ENCODE measurements at places on chromosomes 7 and 10. TPM values are rescaled to one million over a fixed set of nuclear protein-coding genes. Genes with fewer than 3 reads are reported as not detected.

GRCh38 chr7:117716707-117717299, 156.4 kb downstream of the CTTNBP2 start:
- H3K27me3 ChIP-seq = no peaks in the 10 kb centered on the region
- H3K4me3 ChIP-seq = no peak overlapping the region
- no peak for DNase-seq
- H3K4me1 ChIP-seq = no peaks in the 10 kb centered on the region
- no peaks in the 10 kb centered on the region for H3K36me3 ChIP-seq

DNA sequence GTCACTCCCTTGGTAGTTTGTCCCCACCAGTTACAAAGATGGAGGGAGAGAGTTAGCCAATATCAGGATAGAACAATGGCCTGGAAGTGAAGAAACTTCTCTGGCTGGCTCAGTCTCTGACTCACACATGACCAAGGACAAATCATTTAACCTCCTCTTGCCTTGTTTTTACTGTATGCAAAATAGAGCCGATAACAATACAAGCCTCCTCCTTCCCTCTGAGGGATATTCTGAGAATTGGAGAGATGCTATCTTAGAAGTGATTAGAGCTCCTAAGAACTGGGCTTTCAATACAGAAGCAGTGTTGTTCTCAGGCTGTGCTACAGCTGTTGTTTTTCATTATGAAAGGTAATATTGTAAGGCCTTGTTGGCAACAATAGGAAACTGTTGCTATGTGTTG, 87.7 kb upstream of the EGR2 start:
- no peak for DNase-seq
- no peaks in the 10 kb centered on the region for H3K4me1 ChIP-seq
- H3K27ac ChIP-seq = no peak overlapping the region
- H3K36me3 ChIP-seq = no peaks in the 10 kb centered on the region

DNA sequence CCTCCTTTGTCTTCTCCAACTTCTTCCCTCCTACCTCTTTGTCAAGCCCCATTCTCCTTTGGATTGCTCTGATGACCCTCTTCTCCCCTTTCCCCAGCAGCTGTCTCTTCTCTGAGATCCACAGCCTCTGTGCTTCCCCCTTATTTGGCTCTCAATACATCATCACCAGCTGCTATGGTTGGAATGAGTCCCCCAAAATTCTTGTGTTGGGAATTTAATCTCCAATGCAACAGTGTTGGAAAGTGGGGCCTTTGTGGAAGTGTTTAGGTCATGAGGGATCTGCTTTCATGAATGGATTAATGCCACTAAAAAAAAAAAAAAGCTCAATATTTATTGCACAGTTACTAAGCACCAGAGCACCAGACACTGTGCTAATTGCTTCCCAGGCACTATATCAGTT, 39.2 kb upstream of the FRMD4A start:
- no peak overlapping the region for H3K4me3 ChIP-seq
- no peak overlapping the region for H3K27ac ChIP-seq
- no peaks in the 10 kb centered on the region for H3K4me1 ChIP-seq
- H3K27me3 ChIP-seq = peaks cover 7% of the 10 kb centered on the region
- H3K36me3 ChIP-seq = no peaks in the 10 kb centered on the region

DNA sequence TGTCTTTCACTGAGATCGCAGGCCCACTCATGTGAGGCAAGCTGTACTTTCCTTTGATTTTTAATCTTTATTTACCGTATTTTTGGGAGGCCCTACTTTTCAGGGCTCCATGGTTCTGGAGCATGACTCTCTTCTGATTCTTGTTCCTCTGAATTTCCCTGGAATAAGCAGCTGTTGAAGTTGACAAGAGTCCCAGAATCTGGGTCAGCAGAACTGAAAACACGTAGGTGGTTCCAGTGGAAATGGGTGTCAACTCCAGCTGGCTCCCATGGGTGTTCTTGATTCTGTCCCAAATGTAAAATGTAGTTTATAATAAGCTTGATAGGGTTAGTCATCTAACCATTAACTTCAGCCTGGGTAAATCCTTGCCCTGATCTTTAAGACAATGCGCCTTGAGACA, 409.4 kb downstream of the GATA3 start:
- no peak overlapping the region for H3K4me3 ChIP-seq
- no peaks in the 10 kb centered on the region for H3K27me3 ChIP-seq
- no peaks in the 10 kb centered on the region for H3K4me1 ChIP-seq
- H3K36me3 ChIP-seq = no peaks in the 10 kb centered on the region
- DNase-seq = no peak
- H3K27ac ChIP-seq = no peak overlapping the region

DNA sequence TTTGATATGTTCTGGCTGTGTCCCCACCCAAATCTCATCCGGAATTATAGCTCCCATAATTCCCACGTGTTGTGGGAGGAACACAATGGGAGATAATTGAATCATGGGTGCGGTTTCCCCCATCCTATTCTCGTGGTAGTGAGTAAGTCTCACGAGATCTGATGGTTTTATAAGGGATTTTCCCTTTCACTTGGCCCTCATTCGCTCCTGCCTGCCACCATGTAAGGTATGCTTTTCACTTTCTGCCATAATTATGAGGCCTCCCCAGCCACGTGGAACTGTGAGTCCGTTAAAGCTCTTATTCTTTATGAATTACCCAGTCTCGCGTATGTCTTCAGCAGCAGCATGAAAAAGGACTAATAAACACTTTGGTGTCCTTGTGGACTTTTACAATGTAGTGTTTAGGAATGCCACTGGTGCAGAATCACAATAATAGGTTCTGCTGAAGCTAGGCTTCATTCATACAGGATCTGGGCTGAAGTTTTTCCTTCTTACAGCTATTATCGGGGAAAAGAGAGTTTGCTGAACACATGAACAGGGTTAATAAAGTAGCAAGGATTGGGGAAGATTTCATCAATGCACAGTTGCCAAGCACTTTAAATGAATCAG, 74.3 kb downstream of the CPED1 start:
- H3K27me3 ChIP-seq = no peaks in the 10 kb centered on the region
- no peak for DNase-seq
- H3K27ac ChIP-seq = no peak overlapping the region
- H3K4me1 ChIP-seq = no peaks in the 10 kb centered on the region
- no peak overlapping the region for H3K4me3 ChIP-seq
- H3K36me3 ChIP-seq = no peaks in the 10 kb centered on the region

DNA sequence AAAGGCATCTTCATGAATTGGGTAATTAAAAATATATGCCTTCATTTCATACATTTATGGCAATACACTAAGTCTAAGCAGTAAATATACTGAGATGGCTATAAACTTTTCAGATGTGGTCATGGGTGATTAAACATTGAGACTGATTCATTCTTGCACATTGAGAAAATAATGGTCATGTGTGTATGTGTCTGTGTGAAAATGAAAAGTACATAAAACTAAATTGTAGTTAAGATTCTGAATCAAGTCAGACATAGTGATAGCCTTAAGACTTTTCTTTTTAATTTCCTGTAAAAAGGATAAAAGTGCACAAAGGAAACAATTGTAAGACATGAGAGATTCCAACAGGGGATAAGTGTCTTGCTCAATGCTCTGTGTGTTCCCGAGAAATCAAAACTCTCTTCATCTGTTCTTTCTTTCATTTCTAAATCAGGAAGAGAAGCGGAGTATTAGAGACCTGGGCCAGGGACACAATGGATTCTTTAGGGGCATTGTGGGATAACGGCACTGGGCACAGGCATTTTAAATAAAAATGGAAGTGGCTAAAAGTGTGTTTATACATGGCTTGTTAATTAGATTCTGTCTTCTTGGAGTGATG, 69.8 kb upstream of the AGR3 start:
- no peaks in the 10 kb centered on the region for H3K36me3 ChIP-seq
- no peak for DNase-seq
- H3K27ac ChIP-seq = no peak overlapping the region
- H3K4me1 ChIP-seq = no peaks in the 10 kb centered on the region
- H3K27me3 ChIP-seq = no peaks in the 10 kb centered on the region

DNA sequence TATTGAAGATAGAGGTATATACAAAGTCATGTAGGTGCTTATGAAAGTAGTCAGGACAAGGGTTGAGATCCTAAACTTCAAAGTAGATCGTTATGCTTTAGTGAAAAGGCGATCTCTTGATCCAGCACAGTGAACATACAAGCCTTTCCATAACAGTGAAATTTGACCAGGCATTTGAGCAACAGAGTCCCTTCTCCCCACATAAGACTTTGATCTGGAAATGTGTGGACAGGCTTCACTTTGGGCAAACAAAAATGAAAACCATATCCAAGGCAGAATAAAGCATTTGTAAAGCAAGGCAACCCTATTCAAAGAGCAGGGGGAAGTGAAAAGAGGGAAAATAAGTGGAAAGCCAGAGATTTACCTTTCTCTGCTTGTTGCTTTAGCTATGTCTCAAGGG, 311.9 kb upstream of the SORCS1 start:
- no peak overlapping the region for H3K27ac ChIP-seq
- H3K27me3 ChIP-seq = no peaks in the 10 kb centered on the region
- no peaks in the 10 kb centered on the region for H3K36me3 ChIP-seq
- no peak for DNase-seq
- no peaks in the 10 kb centered on the region for H3K4me1 ChIP-seq
- no peak overlapping the region for H3K4me3 ChIP-seq

DNA sequence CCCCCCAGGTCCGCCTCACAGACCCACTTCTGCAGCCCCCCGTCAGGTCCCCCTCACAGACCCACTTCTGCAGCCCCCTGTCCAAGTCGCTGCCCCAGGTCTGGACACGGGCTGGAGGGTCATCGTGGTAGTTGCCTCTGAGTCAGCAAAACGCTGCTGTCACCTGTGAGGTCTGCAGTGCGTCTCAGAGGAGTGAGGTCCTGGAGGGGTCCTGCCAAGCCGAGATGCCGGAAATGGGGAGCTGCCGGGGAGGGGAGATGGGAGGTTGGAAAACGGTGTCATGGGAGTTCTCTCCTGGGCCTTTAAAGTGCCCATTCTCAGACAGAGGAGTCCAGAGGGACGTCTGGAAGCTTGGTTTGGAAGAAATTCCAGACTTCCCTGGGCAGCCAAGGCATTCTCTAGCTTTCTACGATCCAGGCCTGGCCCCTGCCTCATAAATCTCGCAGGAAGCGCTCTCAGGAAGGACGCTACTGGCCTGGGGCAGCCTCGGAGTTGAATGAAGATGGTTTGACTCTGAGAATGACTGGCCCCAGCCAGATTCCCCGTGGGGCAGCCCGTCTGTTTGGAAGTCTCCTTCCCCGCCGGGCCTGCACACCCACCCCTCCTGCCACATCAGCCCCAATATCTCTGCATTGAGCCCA, 38.7 kb downstream of the CALML3 start:
- H3K36me3 ChIP-seq = no peaks in the 10 kb centered on the region
- DNase-seq = no peak
- no peaks in the 10 kb centered on the region for H3K27me3 ChIP-seq
- peaks cover 3% of the 10 kb centered on the region for H3K4me1 ChIP-seq

- no peaks in the 10 kb centered on the region for H3K4me1 ChIP-seq
- H3K27ac ChIP-seq = no peak overlapping the region
- H3K4me3 ChIP-seq = no peak overlapping the region
These were observed 172.7 kb downstream of the AGMO start for GRCh38 chr7:15389073-15389472.

- no peaks in the 10 kb centered on the region for H3K36me3 ChIP-seq
- no peak overlapping the region for H3K27ac ChIP-seq
- H3K4me3 ChIP-seq = no peak overlapping the region
- H3K27me3 ChIP-seq = peaks cover 69% of the 10 kb centered on the region
These were observed 3.3 kb upstream of the SMO start for GRCh38 chr7:129184981-129185670.

- peaks cover 8% of the 10 kb centered on the region for H3K4me1 ChIP-seq
- no peaks in the 10 kb centered on the region for H3K27me3 ChIP-seq
- no peaks in the 10 kb centered on the region for H3K36me3 ChIP-seq
- no peak overlapping the region for H3K4me3 ChIP-seq
- peak overlapping the region; percentile 37 for H3K27ac ChIP-seq
- DNase-seq = no peak
These were observed 35.7 kb downstream of the AGK start for GRCh38 chr7:141586878-141587277.

- H3K36me3 ChIP-seq = no peaks in the 10 kb centered on the region
- DNase-seq = no peak
- H3K4me1 ChIP-seq = peaks cover 11% of the 10 kb centered on the region
- no peak overlapping the region for H3K27ac ChIP-seq
- peaks cover 47% of the 10 kb centered on the region for H3K27me3 ChIP-seq
- H3K4me3 ChIP-seq = no peak overlapping the region
These were observed 4.0 kb downstream of the BAMBI start for GRCh38 chr10:28681291-28681763.

DNA sequence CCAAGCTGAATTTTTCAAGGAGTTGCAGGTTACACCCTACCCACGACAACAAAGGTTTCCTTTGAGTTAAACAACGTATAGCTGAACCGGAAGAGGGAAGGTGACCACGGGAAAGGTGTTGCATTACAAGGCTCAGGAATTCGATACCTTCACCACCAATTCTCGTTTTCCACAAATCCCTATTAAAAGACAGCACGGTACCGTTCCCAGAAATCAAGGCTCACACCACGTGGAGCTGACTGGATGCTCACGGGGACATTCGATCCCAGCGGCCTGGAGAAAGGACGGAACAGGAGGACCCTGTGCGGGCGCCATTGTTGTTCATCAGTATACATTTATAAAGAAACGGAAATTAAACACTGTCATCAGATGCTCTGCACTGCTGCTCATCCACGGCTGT, 56.4 kb downstream of the CTBP2 start:
- no peaks in the 10 kb centered on the region for H3K27me3 ChIP-seq
- H3K36me3 ChIP-seq = no peaks in the 10 kb centered on the region
- no peak for DNase-seq
- H3K4me1 ChIP-seq = peaks cover 38% of the 10 kb centered on the region

- no peak overlapping the region for H3K27ac ChIP-seq
- H3K27me3 ChIP-seq = no peaks in the 10 kb centered on the region
- no peak for DNase-seq
- no peaks in the 10 kb centered on the region for H3K4me1 ChIP-seq
- H3K4me3 ChIP-seq = no peak overlapping the region
These were observed 143.0 kb upstream of the NRP1 start for GRCh38 chr10:33477291-33478088.

DNA sequence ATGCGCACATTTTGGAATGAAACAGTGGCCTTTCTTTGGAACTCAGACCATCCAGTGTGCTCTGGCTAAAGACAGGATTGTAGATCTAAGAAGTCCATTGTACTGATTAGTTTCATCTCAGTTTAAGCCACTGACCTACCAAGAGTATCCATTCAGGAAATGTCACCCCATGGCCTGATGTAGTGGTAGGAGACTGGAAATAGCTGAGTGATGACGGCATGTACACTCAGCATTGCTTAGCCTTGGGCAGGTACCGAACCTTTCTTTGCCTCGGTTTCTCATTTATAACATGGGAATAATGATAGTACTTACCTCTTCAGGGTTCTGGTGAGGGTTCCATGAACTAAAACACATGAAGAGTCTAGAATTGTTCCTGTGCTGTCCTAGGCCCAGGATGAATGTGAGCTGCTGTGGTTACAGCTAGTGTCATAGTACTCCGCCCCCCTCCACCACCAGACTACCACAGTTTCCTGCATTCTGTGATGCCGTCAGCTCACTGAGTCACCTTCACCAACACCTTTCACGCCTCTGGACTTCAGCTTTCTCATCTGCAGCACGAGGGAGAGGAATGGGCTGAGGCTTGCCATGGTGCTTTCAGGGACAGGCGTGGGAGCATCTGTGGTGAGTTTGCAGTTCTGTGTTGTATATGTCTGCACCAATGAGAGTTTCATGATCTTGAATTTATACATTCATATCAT, 484.0 kb upstream of the GALNT17 start:
- no peaks in the 10 kb centered on the region for H3K27me3 ChIP-seq
- DNase-seq = no peak
- no peak overlapping the region for H3K27ac ChIP-seq
- H3K4me3 ChIP-seq = no peak overlapping the region
- H3K36me3 ChIP-seq = no peaks in the 10 kb centered on the region
- no peaks in the 10 kb centered on the region for H3K4me1 ChIP-seq

The TUBAL3 gene
- not detected for total RNA-seq

The AGR2 gene
- total RNA-seq = 182 TPM

The CTTNBP2 gene
- 6.9 TPM for total RNA-seq

The PLA2G12B gene
- 0.65 TPM for total RNA-seq

The TPK1 gene
- 15.5 TPM for total RNA-seq

The OR13A1 gene
- not detected for total RNA-seq

The OR6V1 gene
- total RNA-seq = not detected

The PHKG1 gene
- total RNA-seq = 0.32 TPM
